ENCODE measurements at places on chromosomes 1 and 21.

DNA sequence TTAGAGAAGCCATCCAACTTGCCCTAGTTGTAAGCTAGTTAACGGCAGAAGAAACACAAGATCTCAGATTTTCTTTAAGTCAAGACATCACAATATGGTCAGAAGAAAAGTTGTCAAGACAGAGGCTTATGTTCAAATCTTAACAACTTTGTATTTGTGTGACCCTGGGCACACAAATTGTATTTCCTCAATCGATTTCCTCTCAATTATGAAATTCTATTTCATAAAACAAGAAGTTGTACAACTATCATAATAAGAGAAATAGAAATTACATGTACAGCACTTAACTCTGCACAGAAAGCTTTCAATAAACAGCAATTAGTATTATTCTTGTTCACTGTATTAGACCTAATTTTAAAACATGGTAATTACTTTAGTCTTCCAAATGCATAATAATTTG, 62.9 kb upstream of the SDC3 start:
- DNase-seq: no peak

DNA sequence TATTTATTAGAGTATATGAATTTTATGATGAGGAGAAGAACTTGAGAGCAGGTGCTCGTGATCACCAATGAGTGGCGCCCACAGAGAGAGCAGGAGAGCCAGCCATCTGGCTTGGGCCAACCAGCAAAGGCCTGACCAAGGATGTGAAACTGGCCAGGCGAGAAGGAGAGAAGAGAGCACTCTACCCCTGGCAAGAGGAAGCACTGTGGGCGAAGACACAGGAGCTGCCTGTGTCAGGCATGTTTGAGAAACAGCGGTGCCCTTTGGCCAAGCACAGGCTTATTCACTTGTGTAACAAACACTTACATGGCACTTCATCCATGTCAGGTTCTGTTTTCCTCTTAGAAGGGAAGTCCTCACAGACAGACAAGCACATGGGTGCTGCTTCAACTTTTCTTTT, 4.2 kb upstream of the SIPA1L2 start:
- DNase-seq: no peak

DNA sequence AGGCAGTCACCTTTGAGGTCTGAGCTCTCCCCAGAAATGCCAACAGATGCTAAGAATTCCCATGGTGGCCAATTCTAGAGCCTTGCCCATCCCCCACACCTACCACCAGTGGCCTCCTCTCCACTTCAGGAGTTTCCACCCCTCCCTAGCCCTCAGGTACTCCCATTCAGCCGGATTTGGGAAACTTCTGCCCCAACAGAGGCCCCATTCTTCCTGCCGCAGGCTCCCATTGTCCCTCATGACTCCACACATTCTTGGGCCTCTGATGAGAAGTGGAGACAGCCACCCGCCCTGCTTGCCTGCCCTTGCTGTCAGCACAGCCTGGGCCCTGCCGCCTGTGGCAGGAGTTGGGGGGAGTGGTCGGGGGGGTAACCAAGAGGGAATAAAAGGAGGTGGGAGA, 4.6 kb downstream of the BLACAT1 start:
- no peak for DNase-seq

DNA sequence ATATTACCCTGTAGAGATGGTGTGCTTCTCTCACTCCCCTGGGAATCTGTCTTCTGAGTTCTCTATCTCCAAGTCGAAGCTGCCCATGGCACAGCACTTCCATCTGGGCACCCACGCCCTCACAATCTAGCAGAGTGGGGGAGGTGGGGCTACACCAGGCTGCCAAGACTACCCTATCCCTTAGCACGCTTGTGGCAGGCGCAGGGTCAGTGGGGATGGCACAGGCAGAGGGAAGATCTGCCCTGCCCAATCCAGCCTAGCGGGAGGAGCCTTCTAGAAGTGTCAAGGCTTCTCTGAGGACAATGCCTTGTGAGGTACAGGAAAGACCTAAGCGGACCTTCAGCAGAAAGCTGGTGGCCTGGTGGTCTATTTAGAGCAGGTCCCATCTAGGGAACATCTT, 49.1 kb downstream of the DMAP1 start:
- no peak for DNase-seq

GRCh38 chr1:43267818-43268425, 1.9 kb upstream of the TMEM125 start:
- DNase-seq: no peak

DNA sequence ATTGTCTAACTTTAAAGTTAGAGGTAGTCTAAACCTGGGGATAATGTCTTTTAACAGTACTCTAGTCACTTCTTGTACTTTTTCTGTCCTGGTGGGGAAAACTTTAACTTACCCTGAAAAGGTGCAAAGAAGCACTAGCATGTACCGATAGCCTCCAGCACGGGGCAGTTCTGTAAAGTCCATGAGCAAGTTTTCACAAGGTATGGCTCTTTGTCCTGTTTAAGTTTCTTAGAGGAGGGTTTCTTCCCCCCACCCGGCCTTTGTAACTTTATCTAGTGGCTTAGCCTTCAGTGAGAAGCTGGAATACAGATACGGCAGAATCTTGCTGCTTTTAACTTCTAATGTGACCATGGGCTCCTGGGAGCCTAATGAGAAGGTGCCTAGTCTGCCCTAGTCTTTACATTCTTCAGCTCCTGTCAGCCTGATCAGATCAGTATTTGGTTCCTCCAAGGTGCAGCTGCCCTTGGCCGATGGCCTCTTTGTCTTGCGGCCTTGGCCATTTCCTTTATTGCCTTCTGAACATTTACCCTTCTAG, 39.8 kb upstream of the CFAP126 start:
- no peak for DNase-seq

- DNase-seq: no peak
These were observed 3.7 kb downstream of the MMEL1 start for GRCh38 chr1:2628933-2629626.

GRCh38 chr1:111559736-111560279, 56.4 kb upstream of the ADORA3 start:
- DNase-seq: no peak

DNA sequence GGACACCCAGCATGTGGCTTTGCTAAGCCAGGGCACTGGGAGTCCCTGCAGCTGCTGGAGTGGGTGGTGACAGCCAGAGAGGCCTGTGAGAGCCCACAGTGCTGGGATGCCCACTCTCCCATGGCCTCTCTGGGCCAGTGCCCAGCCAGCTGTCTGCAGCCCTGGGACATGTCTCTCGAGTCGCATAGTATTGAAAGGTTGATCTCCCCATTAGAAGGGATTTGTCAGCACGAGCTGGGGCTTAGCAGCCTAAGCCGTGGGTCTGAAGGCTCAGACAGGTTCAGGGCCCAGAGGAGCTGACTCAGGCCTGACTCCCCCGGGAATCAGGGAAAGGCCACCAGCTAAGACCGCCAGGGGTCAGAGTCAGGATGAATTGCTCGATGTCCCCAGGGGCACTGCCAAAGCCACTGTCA, 53.5 kb downstream of the FOXD2 start:
- DNase-seq: no peak

GRCh38 chr21:31583498-31583897, 76.0 kb upstream of the SOD1 start:
- no peak for DNase-seq

- DNase-seq: no peak
These were observed 16.6 kb downstream of the ANGPTL3 start for GRCh38 chr1:62613890-62614289.

GRCh38 chr1:36650200-36651065, 167.7 kb upstream of the CSF3R start:
- DNase-seq: peak; percentile 48

DNA sequence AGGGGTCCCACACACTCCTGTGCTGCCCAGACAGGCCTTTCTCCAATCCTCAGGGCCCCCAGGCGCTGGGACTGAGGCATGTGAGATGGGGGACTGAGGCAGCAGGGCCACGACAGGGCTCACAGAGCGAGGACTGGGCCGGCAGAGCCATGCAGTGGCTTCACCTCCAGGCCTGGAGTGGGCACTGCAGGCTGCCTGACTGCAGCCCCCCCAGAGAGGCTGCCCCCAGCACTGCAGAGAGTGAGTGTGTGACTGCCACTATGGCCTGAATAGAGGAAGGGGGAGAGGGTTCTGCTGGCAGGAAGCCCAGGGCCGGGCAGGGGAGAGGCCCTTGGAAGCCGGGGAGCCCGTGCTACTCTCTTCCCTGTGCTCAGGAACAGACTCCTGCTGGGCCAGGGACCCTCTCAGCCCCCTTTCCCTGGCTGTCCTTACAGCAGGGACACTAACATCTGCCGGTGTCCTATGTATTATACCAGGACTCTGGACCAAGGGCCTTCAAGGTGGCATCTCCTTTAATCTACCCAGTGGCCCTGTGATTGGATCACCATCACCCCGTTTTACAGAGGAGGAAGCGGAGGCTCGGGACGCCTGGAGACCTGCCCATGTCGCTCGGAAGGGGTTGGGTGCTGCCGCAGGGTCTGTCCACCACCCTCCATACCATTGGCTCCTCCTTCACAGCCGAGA, 20.2 kb upstream of the PLEKHG5 start:
- DNase-seq: no peak

GRCh38 chr1:71296551-71297134, 215.8 kb upstream of the ZRANB2 start:
- no peak for DNase-seq

- no peak for DNase-seq
These were observed 2.7 kb downstream of the GRHL3 start for GRCh38 chr1:24321697-24322469.

DNA sequence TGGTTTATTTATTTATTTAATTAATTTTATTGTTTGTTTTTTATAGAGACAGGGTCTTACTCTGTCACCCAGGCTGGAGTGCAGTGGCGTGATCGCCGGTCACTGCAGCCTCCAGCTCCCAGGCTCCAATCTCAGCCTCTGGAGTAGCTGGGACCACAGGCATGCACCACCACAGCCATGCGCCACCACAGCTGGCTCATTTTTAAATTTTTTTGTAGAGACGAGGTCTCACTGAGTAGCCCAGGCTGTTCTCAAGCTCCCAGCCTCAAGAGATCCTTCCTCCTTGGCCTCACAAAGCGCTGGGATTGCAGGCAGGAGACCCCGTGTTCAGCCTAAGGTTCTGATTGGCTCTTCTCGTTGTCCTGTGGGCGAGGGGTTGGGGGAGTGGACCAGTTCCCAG, 22.1 kb downstream of the UMODL1 start:
- no peak for DNase-seq

- no peak for DNase-seq
These were observed 45.9 kb downstream of the COQ8A start for GRCh38 chr1:226985839-226986463.

- peak; percentile 60 for DNase-seq
These were observed 766 bp downstream of the AGO4 start for GRCh38 chr1:35808450-35809113.

- peak; percentile 4 for DNase-seq
These were observed 52.8 kb downstream of the DPT start for GRCh38 chr1:168676029-168676812.

- no peak for DNase-seq
These were observed 17.4 kb downstream of the AK4 start for GRCh38 chr1:65165269-65165993.

DNA sequence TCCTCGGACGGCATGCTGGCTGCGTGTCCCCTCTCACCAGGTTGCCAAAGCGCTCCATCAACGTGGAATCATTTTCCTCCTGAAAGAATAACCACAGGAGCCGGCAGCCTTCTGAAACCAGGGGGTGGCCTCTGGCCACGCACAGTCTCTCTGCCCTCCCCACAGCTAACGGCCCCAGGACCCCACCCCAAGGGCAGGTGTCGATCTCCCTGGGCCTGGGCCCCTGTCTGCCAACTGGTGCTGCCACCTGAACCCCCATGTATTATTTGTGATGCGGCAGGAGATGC, 46.1 kb downstream of the KCNAB2 start:
- DNase-seq: no peak

GRCh38 chr1:29584362-29584761, 348.0 kb downstream of the PTPRU start:
- DNase-seq: no peak

- DNase-seq: no peak
These were observed 16.4 kb downstream of the CAPZA1 start for GRCh38 chr1:112636056-112636455.

DNA sequence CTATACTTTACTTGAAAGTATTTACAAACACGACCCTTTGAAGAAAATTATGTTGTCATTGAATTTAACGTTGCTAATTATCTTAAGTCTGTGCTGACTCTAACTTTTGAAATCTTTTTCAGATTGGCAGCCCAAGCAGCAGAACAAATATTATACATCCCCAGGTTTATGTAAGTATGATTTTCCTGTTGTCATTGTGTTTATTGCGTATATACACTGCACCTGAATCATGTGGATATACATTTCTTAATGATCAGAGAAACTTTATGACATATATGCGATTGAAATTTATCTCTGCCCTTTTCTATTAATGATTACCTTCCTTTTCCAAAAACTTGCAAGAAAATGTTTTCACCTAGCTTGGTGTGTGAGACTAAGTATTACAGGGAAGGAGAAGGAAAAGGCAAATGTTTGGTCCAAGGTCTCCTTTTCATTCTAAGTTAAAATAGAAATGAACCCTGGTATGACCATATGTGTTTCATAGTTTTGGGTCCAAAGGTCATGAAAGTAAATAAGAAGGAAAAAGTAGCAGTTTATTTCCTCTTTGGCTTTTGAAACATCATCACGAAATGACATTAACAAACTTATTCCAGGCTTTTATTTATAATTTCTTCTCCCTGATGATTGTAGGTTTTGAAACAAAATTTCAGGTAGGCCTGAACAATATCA, 116.8 kb downstream of the VPS13D start:
- no peak for DNase-seq

DNA sequence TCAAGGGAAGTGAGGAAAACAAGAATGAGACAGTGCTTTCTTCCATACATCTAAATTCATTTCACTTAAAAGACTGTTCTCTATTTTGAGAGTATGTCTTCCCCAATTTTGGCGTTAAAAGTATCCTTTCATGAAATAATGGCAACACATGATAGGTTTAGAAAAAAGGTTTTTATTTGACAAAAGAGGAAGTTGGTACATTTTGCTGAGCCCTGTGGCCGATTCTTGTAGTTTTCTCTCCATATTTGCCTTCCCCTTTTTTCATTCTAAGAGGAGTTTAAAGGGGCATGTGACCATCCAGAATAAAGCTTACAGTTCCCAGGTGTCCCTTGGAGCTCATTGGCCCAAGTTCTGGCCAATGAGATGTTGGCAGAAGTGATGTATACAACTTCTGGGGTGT, 140.4 kb upstream of the KCNE2 start:
- DNase-seq: no peak

DNA sequence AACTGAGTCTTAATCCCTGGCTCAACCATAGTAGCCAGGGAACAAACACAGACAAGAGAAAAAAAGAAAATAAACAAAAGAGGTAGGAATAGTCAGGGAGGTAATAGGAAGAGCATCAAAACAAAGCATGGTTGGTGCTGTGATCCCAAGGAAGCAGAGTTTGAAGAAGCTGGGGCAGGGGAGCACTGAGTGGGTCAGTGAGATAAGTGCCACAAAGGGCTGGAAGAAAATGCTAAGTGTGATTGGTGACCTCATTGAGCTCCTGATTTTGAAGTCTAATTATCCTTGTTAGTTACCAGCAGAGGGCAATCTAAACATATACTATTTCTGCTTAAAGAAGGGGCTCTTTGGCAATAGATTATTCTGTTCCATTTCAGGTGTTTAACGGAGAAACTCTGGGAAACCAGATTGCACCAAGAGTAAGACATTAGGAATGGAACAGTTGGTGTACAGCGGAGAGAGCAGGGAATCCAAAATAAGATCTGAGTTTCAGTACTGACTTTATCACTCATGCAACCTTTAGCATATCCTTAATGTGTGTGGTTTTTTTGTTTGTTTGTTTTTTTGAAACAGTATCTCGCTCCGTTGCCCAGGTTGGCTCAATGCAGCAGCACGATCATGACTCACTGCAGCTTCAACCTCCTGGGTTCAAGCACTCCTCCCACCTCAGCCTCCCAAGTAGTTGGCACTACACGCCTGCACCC, 30.7 kb upstream of the KIAA1614 start:
- peak; percentile 84 for DNase-seq
